ENCODE measurements at places on chromosomes 5 and 9. TPM values are rescaled to one million over a fixed set of nuclear protein-coding genes. Genes with fewer than 3 reads are reported as not detected.
A peak's percentile ranks its signal among the peaks of the same experiment; 100 is the strongest.

AGXT2 gene
- total RNA-seq = not detected

DNA sequence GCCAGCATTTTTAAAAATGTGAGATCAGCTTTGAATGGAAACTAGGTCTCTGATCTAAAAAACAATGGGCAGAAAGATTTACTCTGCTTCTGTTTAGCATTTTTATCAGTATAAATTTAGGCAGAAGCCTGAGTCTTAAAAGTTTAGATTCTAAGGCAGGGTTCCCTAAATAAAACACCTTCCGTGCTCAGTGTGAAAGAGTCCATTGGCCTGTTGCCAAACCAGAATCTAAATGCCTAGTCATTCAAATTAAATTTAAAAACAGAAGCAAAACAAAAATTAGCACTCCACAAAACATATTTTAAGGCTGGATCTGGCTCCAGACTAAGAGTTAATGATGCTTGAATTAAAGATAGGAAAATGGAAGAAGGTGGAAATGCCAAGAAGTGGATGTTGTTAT lies 4.5 kb downstream of the TYRP1 start:
- no peak overlapping the region for H3K27ac ChIP-seq
- H3K27me3 ChIP-seq = no peaks in the 10 kb centered on the region
- no peak overlapping the region for H3K4me3 ChIP-seq
- peak; percentile 16 for DNase-seq

DNA sequence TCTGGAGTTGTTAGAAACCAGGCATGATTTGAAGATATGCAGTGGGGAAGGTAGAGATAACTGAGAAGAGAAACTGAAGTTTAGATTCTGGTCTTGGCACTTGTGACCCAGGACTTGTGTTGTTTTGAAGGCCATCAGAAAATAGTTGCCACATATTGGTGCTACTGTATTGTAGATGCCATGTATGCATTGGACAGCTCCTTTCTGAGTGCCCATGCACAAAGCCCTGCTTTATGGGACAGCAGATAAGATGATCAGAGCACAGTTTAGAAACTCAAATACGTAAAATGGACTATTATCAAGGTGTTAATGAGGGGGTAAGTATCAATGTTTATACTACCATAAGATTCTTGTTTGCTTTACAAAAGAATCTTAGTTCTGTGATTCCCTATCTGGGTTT lies 84.9 kb downstream of the KIF4B start:
- H3K36me3 ChIP-seq = no peaks in the 10 kb centered on the region
- H3K27me3 ChIP-seq = no peaks in the 10 kb centered on the region
- no peak for DNase-seq

DNA sequence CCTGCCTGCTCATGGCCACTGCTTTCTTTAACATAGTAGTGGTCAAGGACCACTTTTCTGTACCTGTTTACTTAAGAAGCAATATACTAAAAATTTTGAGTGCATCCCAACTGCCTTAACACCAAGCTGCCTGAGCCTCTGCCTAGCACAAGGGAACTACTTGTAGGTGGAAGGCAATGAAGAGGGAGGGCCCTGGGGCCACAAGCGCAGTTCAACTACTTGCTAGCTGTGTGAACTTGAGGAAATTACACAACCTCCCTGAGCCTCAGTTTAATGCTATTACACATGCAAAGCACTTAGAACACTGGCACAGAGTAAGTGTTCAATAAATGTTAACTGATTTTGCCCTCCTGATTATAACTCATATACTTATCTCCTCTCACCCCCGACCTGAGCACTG lies 6.3 kb downstream of the ARL15 start:
- DNase-seq = no peak
- no peaks in the 10 kb centered on the region for H3K36me3 ChIP-seq
- H3K4me1 ChIP-seq = peaks cover 6% of the 10 kb centered on the region
- H3K4me3 ChIP-seq = no peak overlapping the region
- no peak overlapping the region for H3K27ac ChIP-seq
- H3K27me3 ChIP-seq = no peaks in the 10 kb centered on the region
